ENCODE measurements at places on chromosomes 4 and X.
A peak's percentile ranks its signal among the peaks of the same experiment; 100 is the strongest.

DNA sequence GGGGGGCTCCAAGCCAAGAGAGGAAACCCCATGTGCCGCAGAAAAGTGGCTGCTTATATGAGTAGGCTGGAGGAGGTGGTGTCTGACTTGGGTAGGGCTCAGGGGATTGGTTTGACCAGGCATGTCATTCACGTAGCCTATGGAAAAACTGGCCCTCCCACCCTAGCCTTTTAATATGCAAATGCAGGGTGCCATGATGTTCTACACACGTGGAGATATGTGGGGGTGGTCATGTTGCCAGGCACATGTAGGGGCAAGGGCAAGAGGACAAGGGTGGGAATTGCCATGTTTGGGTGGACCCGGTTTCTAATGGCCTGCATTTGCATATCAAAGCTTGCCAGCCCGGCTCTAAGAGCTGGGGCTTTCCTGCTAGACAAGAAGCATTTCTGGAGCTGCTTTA, 86.9 kb upstream of the SHISA3 start:
- DNase-seq = no peak

GRCh38 chr4:187017147-187017546, 293.5 kb upstream of the FAT1 start:
- DNase-seq = no peak

DNA sequence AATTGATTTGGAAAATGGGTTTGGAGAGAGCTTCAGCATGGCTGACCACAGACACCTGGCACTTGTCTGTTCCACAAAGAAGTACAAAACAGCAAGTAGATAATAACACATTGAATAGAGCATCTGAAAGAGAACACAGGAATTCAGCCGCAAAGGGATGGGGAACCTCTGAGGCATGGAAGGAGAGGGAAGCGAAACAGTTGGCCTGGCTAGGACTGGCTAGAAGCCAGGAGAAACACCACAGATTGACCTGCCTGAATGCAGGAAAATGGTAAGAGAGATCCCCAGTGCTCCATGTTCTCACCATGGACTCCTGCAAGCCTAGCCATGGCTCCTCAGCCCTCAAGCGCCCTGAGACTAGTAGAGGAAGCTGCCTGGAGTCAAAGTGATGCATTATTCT, 169.7 kb upstream of the SH3RF1 start:
- DNase-seq = peak; percentile 16

GRCh38 chr4:20281453-20281852, 29.7 kb downstream of the SLIT2 start:
- no peak for DNase-seq

- no peak for DNase-seq
These were observed 117.9 kb downstream of the SH3RF1 start for GRCh38 chr4:169152899-169153298.

GRCh38 chr4:137896221-137896737, 345.9 kb downstream of the SLC7A11 start:
- DNase-seq = no peak
